ENCODE measurements at places on chromosomes 13 and 19. TPM values are rescaled to one million over a fixed set of nuclear protein-coding genes. Genes with fewer than 3 reads are reported as not detected.
A peak's percentile ranks its signal among the peaks of the same experiment; 100 is the strongest.

DNA sequence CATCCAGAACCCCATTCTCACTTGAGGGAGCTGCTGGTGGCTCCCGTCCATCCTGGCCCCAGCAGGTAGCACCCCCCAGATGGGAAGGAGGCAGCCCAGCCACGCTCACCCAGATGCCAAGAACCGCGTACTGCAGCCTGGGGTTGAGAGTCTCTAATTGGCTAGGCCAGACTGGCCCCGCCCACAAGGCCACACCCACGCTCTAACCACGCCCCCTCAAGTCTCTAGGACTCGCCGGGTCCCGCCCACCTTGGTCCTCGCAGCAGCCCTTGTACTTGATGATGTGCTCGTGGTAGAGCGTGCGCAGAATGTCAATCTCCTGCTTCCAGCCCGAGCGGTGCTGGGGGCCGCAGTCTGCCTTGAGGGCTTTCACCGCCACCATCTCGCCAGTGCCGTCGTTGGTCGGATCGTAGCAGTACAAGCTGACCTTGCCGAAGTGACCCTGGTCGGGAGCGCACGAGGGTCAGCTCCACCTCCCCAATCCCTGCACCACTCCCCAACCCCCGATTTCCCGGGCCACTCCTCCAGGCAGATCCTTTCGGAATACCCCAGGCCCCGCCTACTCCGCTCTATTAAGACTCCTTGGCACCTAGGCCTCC is 14.5 kb upstream of the ICAM3 start:
- H3K4me3 ChIP-seq, result no peak overlapping the region
- H3K36me3 ChIP-seq, result no peaks in the 10 kb centered on the region
- DNase-seq, result peak; percentile 33
- H3K27me3 ChIP-seq, result no peaks in the 10 kb centered on the region

GRCh38 chr19:52948025-52948770 is 14.5 kb downstream of the ZNF816 start:
- no peaks in the 10 kb centered on the region for H3K27me3 ChIP-seq
- H3K27ac ChIP-seq, result no peak overlapping the region
- peaks cover 30% of the 10 kb centered on the region for H3K36me3 ChIP-seq
- no peak for DNase-seq

DNA sequence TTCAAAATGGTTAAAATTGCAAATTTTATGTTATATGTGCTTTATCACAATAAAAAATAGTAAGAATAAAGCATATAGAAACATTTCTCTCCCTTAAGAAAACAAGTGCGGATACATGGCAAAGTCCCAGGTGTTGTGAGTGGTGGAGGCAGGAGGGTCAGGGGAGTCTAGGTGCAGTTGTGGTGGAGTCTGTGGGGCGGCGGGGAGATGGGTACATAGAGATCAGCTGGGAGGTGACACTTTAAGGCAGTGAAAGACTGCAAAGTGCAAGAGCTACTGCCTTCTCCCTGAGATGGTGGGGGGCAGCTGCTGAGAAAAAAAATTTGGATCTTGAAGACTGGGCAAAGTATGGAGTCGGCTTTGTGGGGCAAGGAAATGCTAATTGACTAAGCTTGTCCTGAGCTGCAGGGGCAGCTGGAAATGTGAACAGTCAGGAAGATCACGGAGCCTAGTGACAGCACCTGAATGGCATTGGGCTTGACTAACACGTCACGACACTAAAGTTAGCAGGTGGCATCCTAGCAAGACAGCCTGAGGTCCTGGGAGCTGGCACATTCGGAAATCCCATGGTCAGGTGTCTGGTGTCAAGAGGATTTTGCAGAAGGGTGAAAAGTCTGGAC is 72.9 kb upstream of the IRS2 start:
- DNase-seq, result no peak
- no peaks in the 10 kb centered on the region for H3K4me1 ChIP-seq
- no peak overlapping the region for H3K4me3 ChIP-seq

- no peaks in the 10 kb centered on the region for H3K36me3 ChIP-seq
- no peaks in the 10 kb centered on the region for H3K4me1 ChIP-seq
- no peak overlapping the region for H3K27ac ChIP-seq
- H3K27me3 ChIP-seq, result no peaks in the 10 kb centered on the region
- H3K4me3 ChIP-seq, result no peak overlapping the region
Observed at GRCh38 chr13:111919849-111920248, 147.1 kb upstream of the SOX1 start.

DNA sequence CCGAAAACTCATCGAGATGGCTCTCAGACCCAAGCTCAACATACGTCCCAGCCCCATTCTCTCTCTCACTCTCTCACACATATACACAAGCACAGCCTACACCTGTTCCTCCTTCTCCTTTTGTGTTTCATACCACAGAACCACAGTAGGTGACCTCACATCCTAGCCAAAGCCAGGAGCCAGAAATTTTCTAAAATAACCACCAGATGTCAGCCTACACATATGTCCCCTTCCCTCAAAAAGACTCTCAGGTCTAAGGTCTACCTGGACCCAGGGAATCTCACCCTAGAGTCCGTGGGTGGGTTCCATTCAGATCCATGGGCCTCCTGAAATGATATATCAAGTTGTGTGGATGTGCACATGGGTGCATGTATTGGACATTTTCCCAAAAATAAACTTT is 104.2 kb upstream of the IPO5 start:
- no peaks in the 10 kb centered on the region for H3K36me3 ChIP-seq
- H3K4me3 ChIP-seq, result no peak overlapping the region
- H3K27me3 ChIP-seq, result no peaks in the 10 kb centered on the region
- no peak for DNase-seq
- no peak overlapping the region for H3K27ac ChIP-seq

GRCh38 chr13:50074843-50075242 is 59.6 kb downstream of the KCNRG start:
- H3K27ac ChIP-seq, result no peak overlapping the region
- H3K36me3 ChIP-seq, result no peaks in the 10 kb centered on the region
- no peaks in the 10 kb centered on the region for H3K27me3 ChIP-seq

DNA sequence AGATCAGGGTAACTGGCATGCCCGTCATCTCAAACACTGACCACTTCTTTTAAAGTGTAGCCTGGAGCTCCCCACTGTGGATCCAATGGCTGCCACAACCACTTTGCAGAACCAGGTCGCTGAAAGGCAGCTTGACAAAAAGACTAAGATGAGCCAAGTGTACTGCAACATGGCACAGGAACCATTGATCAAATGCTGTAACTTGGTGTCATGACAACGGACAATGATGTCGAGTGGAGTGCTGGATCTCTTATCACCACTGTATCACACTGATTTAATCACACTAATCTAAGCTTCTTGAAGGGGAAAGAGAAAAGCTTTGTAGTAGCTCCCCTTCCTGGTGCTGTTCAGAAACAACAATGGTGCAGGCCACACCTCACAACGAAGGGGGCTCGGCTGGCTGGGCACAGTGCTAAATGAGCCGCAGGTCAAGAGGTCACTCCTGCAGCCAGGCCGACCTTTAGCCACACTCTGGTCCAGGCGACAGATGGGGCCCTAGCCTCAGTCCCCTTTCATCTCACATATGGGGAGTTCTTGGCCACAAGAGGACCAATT is 2.2 kb upstream of the TNFRSF19 start:
- DNase-seq, result no peak
- no peak overlapping the region for H3K4me3 ChIP-seq
- H3K27ac ChIP-seq, result no peak overlapping the region
- no peaks in the 10 kb centered on the region for H3K27me3 ChIP-seq
- no peaks in the 10 kb centered on the region for H3K4me1 ChIP-seq
- no peaks in the 10 kb centered on the region for H3K36me3 ChIP-seq

DNA sequence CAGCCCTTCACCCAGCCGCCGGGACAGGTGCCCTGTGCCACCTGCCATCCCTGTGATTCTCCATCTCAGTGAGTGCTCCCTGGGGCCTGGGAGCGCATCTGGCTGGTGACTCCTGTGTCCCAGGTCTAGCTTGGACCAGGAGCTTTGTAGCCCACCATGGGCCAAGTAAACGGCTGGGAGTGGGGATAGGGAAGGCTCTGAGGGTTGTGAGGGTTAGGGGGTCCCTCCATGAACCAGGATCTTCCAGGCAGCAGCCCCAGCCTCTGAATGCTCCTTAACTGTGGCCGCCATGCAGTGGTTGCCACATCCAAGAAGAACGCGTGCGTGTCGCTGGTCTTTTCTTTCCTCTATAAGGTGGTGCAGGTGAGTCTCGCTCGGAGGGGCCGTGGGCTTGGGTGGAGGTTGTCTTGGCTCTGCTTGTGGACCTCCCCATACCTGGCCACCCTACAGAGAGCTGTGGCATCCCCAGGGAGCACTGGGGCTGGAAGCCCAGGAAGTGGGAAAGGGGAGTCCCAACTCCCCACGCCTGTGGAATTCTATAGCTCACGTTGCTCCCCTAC is 8.4 kb downstream of the AP1M1 start:
- no peak overlapping the region for H3K27ac ChIP-seq
- no peak for DNase-seq

GRCh38 chr19:44111910-44112463 is 1.2 kb upstream of the ZNF225 start:
- H3K4me1 ChIP-seq, result peaks cover 8% of the 10 kb centered on the region
- no peak for DNase-seq
- H3K27ac ChIP-seq, result no peak overlapping the region
- no peaks in the 10 kb centered on the region for H3K36me3 ChIP-seq
- no peaks in the 10 kb centered on the region for H3K27me3 ChIP-seq
- H3K4me3 ChIP-seq, result peak overlapping the region; percentile 89

DNA sequence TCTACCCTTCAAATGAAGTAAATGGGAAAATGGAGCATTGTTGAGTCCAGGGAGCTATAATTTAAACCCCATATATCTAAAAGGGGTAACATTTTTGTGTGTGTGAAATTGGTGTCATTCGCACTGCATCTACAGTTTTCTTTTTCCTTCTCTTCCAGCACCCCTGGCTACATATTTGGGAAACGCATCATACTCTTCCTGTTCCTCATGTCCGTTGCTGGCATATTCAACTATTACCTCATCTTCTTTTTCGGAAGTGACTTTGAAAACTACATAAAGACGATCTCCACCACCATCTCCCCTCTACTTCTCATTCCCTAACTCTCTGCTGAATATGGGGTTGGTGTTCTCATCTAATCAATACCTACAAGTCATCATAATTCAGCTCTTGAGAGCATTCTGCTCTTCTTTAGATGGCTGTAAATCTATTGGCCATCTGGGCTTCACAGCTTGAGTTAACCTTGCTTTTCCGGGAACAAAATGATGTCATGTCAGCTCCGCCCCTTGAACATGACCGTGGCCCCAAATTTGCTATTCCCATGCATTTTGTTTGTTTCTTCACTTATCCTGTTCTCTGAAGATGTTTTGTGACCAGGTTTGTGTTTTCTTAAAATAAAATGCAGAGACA is 28.6 kb downstream of the ALOX5AP start:
- H3K27ac ChIP-seq, result no peak overlapping the region
- peaks cover 12% of the 10 kb centered on the region for H3K36me3 ChIP-seq
- DNase-seq, result no peak
- H3K27me3 ChIP-seq, result no peaks in the 10 kb centered on the region
- no peak overlapping the region for H3K4me3 ChIP-seq

DNA sequence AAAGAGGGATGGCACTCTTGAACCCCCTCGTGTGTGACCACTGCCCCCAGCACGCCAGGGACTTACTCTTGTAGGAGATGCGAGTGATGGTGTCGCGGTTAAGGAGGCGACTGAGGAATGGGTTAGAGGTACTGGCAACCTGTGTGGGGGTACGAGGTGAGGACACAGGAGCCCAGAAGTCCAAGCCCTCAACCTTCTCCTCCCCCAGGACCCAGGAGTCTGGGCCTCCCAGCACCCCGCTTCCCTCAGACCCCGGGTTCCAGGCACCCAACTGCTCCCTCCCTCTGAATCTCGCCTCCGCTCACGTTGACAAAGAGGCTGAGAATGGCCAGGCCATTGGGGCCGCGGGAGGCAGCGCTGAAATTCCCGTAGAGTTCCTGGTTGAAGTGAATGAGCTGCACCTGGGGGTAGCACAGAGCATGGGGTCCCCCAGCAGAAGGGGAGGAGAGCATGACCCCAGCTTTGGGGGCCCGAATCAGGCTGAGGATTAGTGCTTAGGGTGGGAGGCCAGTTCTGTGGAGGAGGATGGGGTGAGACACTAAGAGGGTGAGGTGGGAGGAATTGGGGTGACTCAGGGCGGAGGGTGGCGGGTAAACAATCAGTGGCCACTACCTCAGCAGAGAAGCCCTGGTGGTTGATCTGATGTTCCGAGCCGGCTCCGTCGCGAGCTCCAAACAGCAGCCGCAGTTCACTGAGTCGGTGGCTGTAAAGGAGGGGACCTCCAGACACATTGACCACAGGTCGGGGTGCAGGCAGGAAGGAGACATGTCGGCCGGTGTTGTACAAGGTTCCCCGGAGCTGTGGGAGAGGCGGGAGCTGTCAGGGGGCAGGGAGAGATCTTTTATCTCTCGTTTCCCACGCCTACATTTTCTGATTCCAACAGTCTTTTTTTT is 2.5 kb upstream of the DBP start:
- peaks cover 12% of the 10 kb centered on the region for H3K36me3 ChIP-seq
- H3K4me3 ChIP-seq, result no peak overlapping the region
- DNase-seq, result no peak
- H3K4me1 ChIP-seq, result peaks cover 18% of the 10 kb centered on the region
- no peak overlapping the region for H3K27ac ChIP-seq
- H3K27me3 ChIP-seq, result no peaks in the 10 kb centered on the region

- peaks cover 72% of the 10 kb centered on the region for H3K4me1 ChIP-seq
- H3K36me3 ChIP-seq, result no peaks in the 10 kb centered on the region
- H3K27me3 ChIP-seq, result no peaks in the 10 kb centered on the region
- peak overlapping the region; percentile 39 for H3K4me3 ChIP-seq
- DNase-seq, result no peak
- peak overlapping the region; percentile 92 for H3K27ac ChIP-seq
Observed at GRCh38 chr13:114151565-114152284, 19.3 kb upstream of the RASA3 start.

DNA sequence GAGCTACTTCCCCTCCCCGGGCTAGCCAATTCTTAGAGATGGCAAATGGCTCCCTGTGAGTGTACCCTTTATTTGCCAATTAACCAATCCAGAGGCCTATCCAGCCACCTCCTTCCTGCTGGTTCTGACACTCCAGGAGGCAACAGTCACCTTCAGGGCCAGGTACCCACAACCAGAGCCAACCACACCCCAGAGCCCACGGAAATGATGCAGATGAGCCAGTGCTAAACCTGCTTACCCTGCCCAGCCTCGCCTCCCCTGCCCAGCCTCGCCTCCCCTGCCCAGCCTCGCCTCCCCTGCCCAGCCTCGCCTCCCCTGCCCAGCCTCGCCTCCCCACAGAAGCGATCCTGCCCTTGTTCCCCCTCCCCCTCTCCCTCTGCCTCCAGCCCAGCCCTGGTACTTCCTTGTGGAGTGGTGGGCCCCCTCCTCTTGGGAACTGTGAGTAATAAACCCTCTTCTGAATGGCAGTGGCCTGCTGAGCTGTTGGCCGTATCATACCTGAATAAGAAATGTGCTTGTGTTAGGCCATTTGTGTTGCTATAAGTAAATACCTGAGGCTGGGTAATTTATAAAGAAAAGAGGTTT is 173.8 kb upstream of the RNF113B start:
- no peaks in the 10 kb centered on the region for H3K27me3 ChIP-seq
- no peaks in the 10 kb centered on the region for H3K36me3 ChIP-seq
- DNase-seq, result no peak
- H3K27ac ChIP-seq, result no peak overlapping the region
- no peak overlapping the region for H3K4me3 ChIP-seq
- no peaks in the 10 kb centered on the region for H3K4me1 ChIP-seq

Gene ZNF814
- 32.7 TPM for total RNA-seq

Gene FFAR1
- total RNA-seq, result 0.24 TPM

Gene NANOS3
- 1.3 TPM for total RNA-seq

Gene IGFL1
- not detected for total RNA-seq

Gene NR2C2AP
- total RNA-seq, result 28.7 TPM

Gene FUT6
- total RNA-seq, result not detected

Gene ACTL9
- total RNA-seq, result not detected
